ENCODE measurements at places on chromosomes 1 and 21. TPM values are rescaled to one million over a fixed set of nuclear protein-coding genes. Genes with fewer than 3 reads are reported as not detected.

- DNase-seq: no peak
Measured at GRCh38 chr1:156860113-156860627, 495 bp upstream of the NTRK1 start.

DNA sequence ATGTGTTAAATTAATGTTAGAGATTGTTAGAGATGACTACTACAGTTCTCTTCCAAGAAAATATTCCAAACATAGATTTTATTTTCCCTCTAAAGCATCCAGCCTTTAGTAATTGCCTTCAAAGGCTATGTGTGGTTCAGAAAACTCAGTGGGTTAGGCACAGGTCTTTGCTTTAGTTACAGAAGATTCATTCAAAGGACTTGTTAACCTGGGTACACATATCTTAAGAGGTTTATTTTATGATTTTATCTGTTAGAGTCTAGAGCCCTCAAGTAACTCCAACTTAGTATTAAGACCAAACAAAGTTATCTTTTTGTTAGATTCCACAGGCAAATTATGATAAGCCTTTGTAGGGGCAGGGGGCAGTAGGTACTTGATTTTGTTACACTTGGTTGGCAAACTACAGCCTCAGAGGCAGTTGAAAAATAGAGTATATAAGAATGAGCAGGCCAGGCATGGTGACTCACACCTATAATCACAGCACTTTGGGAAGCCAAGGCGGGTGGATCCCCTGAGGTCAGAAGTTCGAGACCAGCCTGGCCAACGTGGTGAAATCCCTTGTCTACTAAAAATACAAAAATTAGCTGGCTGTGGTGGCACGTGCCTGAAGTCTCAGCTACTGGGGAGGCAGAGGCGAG lies 37.9 kb downstream of the CXADR start:
- no peak for DNase-seq

GRCh38 chr1:26094677-26095383 lies 16.8 kb upstream of the PDIK1L start:
- no peak for DNase-seq

DNA sequence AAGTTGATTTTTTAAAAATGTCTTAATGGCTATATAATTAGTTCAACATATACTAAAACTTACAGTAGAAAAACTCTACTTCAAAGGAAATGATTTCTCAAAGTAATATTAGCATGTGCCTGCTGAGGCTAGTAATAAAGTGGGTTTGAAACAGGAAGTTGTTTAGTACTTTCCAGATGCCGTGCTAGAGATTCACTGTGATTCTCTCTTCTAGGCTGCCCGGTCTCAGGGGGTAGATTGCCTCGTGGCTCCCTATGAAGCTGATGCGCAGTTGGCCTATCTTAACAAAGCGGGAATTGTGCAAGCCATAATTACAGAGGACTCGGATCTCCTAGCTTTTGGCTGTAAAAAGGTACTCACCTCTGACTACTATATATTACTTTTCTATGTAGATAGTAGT lies 9.1 kb downstream of the EXO1 start:
- no peak for DNase-seq

DNA sequence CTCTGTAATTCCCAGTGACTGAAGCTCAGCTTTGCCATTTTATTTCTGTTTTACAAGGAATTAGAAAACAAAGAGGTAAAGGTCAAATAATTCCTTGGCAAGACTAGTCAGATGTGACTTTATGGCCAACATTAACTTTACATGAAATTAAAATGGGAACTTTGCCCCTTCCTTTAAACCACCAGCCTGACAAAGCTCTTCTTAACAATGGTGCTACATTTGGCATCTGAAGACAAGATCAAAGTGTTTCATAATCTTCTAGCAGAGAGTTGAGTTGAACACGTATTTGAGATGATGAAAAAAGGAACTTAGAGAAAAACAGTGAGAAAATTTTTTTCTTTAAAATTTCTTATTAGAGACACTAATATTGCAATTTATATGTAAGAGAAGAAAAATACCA lies 193.8 kb downstream of the AK5 start:
- DNase-seq: no peak

- no peak for DNase-seq
Measured at GRCh38 chr1:212966616-212967015, 16.3 kb downstream of the VASH2 start.

- peak; percentile 46 for DNase-seq
Measured at GRCh38 chr1:31704271-31705079, 658 bp upstream of the COL16A1 start.

- peak; percentile 50 for DNase-seq
Measured at GRCh38 chr1:55898181-55898580, 681.2 kb downstream of the PLPP3 start.

GRCh38 chr1:156337888-156338179 lies 258 bp downstream of the CCT3 start:
- no peak for DNase-seq

DNA sequence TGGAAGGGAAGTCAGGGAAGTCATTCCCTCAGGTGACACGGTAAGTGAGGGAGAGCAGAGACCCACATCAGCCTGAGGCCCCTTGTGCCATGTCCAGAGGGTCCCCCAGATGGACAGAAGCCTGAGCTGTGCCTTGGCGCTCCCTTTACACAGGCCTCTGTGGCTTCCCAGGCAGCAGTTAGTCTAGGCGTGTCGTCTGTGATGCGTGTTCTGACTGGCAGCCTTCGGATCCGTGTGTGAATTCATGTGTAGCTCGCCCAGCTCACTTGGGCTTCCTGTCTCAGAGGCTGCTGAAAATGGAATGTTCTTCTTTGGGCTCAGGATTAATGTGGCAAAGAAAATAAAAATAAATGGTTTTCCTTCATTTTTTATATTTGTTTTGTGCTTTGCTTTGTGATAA lies 28.3 kb downstream of the PRMT2 start:
- peak; percentile 74 for DNase-seq

- DNase-seq: peak; percentile 100
Measured at GRCh38 chr1:66563941-66564630, 30.1 kb downstream of the SGIP1 start.

GRCh38 chr1:198622001-198622400 lies 16.8 kb upstream of the PTPRC start:
- no peak for DNase-seq

GRCh38 chr1:204438628-204439027 lies 27.0 kb upstream of the PPP1R15B start:
- peak; percentile 99 for DNase-seq

- DNase-seq: no peak
Measured at GRCh38 chr1:175415129-175415712, 222.6 kb upstream of the KIAA0040 start.

DNA sequence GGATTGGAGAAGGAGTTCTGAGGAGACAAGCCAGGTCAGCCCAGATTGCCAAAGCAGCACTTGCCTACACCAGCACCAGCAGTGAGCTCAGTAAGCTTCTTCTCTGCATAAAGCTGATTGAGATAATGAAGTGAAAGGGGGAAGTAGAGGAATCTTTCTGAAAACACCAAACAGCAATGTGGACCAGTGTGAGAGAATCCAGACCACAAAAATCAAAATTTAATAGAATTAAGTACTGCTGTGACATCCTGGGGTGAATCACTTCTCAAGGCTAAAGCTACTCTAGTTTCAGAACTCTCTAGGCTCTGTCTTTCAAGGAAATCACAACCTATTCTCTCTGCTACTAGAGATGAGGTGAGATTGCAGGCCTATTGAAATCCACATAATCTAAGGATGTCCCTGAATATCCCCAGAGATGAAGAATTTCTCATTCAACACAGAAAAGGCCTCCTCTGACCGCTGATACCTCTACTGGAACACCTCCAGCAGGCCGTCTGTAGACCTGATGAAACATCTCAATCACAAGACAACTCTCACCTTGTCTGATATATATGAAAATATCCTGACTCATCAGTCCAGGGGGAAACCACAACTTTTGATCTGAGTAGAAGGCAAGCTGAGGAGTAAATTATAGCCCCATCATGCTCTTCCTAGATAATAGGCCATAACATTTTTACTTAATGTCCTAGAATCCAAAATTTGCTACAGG lies at the start of gene FCRL4:
TSS of gene FCRL4 (minus strand) at position 127 of the 709 bp plus-strand sequence. CDS start 141 bp downstream, outside the sequence.
- no peak for DNase-seq

DNA sequence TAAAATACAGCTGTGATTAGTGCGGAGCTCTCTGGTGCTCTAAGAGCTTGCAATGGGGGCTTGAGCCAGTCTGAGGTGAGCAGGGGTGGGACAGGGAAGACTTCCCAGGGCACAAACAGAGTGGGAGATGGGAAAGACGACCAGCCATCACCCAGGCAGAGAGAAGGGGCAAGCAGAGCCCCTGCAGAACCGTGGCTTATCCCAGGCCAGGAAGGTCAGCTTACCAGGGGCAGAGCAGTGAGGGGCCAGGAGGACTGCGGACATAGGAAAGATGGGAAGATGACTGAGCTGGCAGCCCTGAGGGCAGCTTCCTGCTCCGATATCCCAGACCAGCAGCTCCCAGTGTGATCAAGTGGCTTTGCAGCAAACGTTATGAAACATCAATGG lies 55.4 kb upstream of the IFFO2 start:
- DNase-seq: peak; percentile 36

DNA sequence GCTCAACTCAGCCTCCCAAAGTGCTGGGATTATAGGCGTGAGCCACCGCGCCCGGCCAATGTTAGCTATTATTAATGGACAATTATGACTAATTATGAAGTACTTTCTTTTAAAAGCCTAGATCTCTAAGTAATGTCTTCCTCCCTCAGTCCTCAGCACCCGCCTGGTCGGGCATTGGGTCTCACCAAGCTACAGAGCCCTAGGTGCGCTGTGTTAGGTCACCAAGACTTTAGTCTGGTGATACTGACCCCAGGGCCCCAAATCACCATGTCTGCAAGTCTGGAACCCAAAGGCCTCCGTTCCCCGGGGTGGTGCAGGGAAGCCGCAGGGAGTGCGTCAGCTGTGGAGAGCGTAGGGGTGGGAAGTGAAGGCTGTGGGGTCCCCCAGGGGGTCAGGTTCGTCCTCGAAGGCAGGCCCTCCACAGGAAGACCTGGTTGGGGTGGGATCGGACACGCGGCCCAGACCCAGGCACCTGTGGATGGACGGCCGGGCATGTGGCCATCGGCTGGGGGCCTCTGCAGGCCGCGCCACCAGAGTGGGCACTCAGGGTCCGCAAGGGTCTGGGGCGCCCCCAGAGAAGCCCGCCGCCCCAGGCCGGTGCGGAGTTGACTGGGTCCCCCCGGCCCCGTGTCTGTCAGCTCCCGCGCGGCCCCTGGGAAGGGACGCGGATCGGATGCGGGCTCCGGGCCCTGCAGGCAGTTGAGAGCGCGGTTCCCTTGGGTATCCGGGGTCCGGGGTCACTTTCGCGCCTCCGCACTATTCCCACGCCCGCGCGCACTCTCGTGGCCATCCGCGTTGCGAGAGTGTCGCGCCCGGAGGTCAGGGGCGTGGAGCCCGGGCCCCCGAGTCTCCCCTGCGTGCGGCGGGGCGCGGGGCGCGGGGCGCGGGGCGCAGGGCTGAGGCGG lies 710 bp upstream of the PDXK start:
- DNase-seq: no peak

DNA sequence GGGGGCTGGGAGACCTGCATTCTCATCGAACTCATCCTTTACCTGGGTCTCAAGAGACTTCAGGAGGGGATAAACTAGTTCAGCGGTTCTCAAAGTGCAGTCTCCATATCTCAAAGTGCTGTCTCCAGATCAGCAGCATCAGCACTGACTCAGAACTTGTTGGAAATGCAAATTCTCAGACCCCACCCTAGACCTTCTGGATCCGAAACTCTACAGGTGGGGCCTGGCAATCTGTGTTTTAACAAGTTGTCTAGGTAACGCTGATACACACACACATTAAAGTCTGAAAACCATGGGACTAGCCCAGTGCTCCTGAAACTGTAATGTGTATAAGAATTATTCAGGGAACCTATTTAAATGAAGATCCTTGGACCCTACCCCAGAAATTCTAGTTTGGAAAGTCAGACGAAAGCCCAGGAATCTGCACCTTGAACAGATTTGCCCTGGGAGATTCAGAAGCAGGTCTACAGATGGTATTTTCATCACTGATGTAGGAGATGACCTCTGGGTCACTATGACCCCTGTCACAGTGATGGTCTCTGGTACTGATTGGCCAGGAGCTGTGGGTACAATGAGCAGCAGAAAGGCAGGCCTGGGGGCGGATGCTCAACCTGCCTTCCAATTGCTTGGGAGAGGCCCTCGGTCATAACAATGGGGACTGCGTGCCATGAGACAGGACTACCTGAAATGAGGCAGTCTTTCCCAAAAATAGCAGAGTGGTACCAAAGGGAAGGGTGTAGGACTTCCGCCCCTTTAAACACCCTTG lies 127.2 kb downstream of the FAM78B start:
- no peak for DNase-seq

- peak; percentile 58 for DNase-seq
Measured at GRCh38 chr21:27681841-27682240, 715.0 kb upstream of the ADAMTS5 start.

- no peak for DNase-seq
Measured at GRCh38 chr1:16716691-16717335, 23.5 kb upstream of the RNU1-4 start.

DNA sequence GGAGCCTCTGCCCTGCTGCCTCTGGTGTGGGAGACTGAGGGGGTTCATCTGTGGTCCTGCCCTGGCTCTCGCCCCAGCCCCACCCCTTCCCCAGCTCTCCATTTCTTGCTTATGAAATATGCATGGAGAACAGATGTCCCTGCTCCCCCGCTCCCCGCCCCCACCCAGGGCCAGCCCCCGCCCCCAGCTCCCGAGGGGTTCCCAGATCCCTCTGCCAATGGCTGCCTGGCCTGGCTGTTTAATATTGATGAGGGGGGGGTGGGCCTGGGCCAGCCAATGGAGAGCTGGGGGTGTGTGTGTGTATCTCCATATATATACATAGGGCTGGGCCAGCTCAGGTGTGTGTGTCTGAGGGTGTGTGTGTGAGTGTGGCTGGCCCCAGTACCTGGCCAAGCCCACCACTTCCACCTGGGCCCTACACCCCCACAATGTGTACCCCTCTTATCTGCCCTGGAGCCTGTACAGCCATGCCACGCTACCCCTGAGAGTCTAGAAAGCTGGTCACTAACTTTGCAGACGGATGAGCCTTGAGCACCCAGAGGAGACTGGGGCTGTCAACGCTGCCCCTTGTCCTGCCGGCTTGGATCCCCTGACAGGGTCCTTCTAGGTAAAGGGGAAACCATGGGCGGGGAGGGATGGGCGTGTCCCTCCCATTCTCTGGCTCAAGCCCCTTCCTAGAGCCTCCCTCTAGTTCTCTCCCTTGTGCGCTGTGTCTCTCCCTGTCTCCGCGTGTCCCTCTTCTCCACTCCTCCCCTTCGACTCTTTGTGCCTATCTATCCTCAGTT lies at the start of gene NHLH1:
TSS of gene NHLH1 (plus strand) at position 341 of the 785 bp plus-strand sequence. CDS start 3,661 bp downstream, outside the sequence.
- no peak for DNase-seq

NEGR1 gene
- total RNA-seq: 0.26 TPM

ZNF692 gene
- total RNA-seq: 22.7 TPM

FALEC gene
- not detected for total RNA-seq

SON gene
- total RNA-seq: 125 TPM

SLAMF6 gene
- not detected for total RNA-seq

ANGPTL7 gene
- total RNA-seq: not detected

AADACL3 gene
- not detected for total RNA-seq

LRRC7 gene
- total RNA-seq: not detected

TRAF3IP3 gene
- not detected for total RNA-seq

MYOG gene
- total RNA-seq: not detected

LCE1E gene
- total RNA-seq: not detected

OVAAL gene
- total RNA-seq: not detected

All from bronchial epithelial cell (primary cell).